Left cardiac atrium (tissue), 4 donors: ENCODE measurements at places on chromosomes 1 and 21.

DNA sequence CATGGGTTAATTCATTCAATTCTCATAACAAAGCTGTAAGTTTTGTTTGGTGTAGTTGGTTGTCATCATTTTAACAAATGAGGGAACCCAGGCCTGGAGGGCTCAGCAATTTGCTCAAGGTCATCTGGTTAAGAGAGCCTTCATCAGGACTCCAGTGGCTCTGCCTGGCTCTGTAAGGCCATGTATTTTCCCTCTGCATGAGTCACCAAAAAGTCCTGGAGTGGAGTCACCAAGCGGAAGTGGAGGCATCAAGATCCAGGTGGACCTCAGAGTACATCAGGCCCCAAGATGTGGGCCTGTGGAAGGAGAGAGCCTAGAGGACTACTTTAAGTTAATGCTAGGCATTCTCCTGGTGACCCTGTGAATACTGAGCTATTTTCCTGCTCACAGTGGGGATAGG lies 30.0 kb upstream of the RBM15 start:
- DNase-seq, result no peak

- no peak for DNase-seq
Observed at GRCh38 chr1:237261198-237261597, 219.2 kb downstream of the RYR2 start.

DNA sequence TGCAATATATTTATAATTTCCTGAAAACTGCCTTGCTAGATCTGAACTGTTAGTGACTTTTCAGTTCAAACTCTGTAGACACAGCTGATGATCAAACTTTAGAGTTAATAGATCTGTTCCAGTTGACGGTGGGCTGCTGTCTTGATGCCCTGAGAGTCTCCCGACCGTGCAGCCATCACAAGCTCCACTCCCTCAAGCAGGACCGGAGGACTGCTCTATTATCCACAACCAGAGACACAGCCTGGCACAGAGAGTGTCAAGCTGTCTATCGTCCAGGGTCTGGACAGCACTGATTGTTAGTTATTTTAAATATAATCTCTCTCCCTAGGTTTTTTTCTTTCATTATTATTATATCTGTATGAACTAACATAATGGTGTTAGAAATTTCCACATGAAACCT lies 8.0 kb downstream of the CHODL start:
- DNase-seq, result no peak

- DNase-seq, result no peak
Observed at GRCh38 chr1:154896771-154897286, 26.7 kb upstream of the KCNN3 start.

DNA sequence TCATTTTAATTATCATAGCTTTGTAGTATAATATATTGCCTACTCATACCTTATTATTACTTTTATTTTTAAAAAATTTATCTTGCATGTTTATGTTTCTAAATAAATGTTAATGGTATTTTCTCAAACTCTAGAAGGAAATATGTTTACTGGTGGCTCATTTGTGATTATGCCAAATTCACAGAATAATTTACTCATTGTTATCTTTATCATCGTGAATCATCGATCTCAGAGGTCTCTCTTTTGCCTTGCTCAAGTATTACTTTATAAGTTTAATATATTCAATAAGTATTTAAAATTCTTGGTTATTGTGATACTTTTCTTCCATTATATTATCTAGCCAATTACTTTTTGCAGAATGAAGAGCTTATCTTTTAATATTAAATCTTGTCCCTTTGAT lies 836.7 kb upstream of the ADAMTS5 start:
- no peak for DNase-seq

- peak; percentile 75 for DNase-seq
Observed at GRCh38 chr1:156499842-156500542, 583 bp downstream of the MEF2D start.

- DNase-seq, result no peak
Observed at GRCh38 chr21:43872531-43873197, 7.6 kb downstream of the AGPAT3 start.

DNA sequence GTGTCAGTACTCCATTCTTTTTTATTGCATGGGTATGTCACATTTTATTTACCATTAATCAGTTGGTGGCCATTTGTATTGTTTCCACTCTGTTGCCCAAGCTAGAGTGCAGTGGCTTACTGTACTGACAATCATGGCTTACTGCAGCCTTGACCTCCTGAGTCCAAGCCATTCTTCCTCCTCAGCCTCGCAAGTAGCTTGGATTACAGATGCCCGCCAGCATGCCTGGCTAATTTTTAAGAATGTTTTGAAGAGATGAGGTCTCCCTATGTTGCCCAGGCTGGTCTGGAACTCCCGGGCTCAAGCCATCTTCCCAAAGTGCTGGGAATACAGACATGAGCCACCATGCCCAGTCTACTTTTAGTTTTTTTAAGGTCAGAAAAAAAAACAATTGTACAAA lies 813 bp upstream of the SFT2D2 start:
- no peak for DNase-seq

DNA sequence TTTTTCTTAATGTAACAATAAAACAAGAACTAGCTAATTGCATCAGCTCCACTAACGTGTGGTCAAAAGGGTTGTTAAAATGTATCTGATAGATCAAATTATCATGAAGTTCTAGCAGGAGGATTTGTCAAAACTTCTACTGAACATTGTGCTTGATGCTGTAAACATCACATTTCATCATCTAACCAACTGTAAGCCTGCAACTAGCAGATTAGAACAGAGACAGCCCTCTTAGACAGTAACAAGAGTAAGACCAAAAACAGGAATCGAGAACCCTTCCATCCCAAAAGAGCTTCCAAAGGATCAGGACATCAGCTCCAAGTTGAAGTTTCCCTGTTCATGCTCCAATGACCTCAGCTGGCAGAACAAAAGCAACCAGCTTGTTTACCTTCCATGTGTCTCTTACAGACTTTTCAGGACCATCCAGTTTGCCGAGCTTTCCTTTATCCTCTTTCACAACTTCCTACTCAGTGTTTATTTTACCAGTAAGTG lies 44.6 kb downstream of the NIBAN1 start:
- DNase-seq, result no peak

- no peak for DNase-seq
Observed at GRCh38 chr1:202639500-202639899, 70.8 kb downstream of the SYT2 start.

DNA sequence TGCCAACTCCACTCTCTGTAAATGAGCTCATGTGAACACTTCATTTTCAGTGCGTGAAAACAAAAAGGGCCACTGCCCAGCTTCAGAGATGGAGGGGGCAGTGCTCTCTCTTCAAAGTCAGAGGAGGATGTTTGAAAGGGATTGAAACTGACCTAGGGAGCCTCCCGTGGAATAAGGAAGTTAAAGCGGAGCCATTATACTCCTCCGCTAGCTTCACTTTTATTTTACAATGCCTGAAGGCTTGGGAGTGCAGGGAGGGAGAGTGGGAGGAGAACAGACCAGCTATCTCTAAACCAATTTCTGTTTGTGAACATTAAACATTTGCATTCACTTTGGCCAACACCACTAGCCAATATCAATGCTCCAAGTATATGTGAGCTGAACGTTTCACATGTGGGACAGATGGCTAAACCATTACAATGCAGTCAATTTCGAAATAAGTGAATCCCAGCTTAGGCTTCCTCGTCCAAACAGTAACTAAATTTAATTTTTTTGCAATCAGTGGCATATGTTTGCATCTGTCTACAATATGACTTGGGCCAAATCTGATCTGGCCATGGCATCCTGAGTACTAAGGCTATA lies 126.9 kb downstream of the ESRRG start:
- DNase-seq, result no peak

DNA sequence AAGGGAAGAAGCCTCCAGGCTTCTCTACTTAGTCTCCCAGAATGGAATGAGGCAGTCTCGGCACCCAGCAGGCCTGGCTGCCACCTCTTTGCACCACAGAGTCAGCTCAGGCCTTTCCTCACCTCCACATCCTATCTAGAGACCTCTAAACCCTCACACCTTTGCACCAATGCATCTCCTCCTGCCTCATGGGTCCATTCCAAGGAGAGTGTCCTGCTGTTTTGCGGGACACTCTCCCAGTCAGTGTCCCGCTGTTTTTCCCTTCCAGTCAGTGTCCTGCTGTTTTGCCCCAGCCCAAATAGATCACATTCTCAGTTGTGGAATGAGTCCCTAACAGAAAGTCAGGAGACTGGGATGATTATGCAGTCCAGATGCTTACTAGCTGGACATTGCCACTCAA lies 185.6 kb upstream of the CAMK1G start:
- no peak for DNase-seq

- DNase-seq, result no peak
Observed at GRCh38 chr1:3943806-3944577, 43.9 kb upstream of the C1orf174 start.

- DNase-seq, result peak; percentile 87
Observed at GRCh38 chr1:31593770-31594632, 17.7 kb downstream of the TINAGL1 start.

DNA sequence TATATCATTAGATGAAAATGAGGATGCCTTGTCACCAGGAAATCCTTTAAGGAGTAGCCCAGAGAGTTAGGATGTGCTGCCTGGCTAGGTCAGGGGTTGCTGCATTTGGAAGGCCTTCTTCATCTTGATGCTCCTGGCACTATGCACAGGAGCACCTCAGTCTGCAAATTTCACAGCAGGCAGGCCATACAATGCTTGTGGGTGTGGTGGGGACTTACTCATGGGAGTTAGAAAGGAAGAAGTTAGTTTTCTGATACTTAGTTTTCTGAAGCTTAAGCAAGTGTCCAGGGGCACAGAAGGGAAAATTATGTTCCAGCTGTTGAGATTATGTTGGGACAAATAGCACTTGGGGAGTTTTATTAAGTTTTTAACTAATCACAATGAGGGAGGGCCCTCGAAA lies 11.4 kb downstream of the HLX start:
- DNase-seq, result no peak

GRCh38 chr1:168714012-168714411 lies 15.0 kb downstream of the DPT start:
- no peak for DNase-seq

- DNase-seq, result no peak
Observed at GRCh38 chr21:41445465-41445862, 19.4 kb downstream of the MX1 start.

- no peak for DNase-seq
Observed at GRCh38 chr1:214331827-214332423, 51.0 kb downstream of the SMYD2 start.

- DNase-seq, result no peak
Observed at GRCh38 chr1:208256556-208256955, 12.4 kb upstream of the PLXNA2 start.

DNA sequence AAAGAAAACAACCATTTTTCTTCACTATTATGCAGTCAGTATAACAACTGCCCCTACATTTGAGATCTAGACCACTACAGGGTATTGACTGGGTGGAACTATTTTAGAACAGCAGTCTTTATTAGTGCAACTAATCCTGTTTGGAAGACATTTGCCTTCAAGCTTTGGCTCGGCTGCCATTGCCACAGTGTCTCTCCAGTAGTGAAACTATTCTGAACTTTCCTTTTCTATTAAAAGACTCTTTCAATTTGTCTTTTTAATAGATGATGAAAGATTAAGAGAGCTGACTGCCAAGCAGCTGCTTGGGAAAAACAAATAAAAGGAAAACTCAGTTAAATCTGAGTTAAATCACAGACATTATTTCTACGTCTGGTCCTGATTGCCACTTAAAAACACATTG lies 49.3 kb downstream of the LPGAT1 start:
- no peak for DNase-seq

- DNase-seq, result no peak
Observed at GRCh38 chr1:73947009-73947408, 251.0 kb downstream of the LRRIQ3 start.

GRCh38 chr1:246761396-246761795 lies 37.2 kb downstream of the SCCPDH start:
- no peak for DNase-seq

DNA sequence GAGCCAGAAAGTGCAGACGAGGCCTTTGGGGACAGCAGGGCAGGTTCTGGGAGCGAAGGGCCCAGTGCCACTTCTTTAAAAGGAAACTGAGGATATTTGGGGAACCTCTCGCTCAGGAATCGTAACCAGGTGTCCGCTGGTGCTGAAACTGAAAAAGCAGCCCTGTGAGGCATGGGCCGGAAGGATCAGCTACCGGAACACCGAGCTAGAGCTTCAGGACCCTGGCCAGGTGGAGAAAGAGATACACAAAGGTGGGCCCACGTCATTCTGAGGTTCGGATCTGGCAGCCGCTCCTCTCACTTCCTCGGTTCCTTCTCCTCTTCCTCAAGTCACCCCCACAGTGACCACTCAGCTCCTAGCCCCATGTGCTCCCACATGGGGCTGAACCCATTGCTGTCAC lies 18.1 kb downstream of the MX2 start:
- no peak for DNase-seq

DNA sequence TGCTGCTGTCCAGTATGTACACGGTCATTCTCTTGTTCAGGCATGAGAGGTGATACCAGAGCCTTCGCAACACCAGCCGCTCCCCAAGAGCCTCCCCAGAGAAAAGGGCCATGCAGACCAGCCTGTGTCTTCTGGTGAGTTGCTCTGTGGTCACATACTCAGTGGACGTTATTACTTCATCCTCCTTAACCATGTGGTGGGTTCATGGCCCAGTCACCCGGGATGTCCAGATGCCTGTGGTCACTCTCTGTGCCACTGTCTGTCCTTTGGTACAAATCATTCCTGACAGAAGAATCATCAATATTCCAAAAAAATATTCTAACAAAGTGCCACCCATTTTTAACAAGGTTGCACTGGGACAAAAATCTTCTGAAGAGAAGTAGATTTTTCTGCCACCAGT lies 8.8 kb upstream of the ZNF124 start:
- DNase-seq, result no peak

DNA sequence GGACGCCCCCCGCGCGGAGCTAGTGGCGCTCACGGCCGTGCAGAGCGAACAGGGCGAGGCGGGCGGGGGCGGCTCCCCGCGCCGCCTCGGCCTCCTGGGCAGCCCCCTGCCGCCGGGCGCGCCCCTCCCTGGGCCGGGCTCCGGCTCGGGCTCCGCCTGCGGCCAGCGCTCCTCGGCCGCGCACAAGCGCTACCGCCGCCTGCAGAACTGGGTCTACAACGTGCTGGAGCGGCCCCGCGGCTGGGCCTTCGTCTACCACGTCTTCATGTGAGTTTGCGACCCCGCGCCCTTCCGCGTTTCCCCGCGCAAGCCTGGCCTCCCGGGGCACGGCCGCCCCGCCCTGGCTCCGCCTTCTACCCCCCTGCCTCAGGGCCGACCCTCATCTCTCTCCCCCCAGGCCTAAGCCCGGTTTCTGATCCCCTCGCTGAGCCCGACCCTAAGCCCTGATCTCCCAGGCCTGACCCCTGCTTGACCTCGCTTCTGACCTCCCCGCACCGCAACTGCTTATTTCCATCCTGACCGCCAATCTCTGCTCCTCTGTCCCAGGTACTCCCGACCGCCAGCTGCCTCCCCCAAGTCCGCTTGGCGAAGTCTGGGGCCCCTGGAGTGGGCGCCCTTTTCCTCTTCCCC lies 669 bp downstream of the KCNQ4 start:
- no peak for DNase-seq

DNA sequence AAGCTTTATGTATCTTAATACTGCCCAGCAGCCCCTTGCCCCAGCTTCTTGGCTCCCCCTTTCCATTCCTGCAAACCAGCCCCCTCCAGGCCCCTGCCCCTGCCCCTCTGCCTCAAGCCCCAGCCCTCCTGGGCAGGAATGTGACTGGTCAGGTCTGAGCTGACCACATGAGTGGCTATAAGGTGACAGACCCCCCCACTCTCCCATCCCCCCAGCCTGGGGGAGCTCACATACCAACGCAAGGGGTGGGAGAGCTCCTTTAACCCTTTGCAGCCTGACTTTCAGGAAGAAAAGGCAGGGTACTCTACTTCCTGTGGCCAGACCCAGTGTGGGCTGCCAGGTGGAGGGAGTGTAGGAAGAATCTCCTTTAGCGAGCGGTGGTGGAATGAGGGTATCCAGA lies 33.2 kb downstream of the AHDC1 start:
- no peak for DNase-seq
